Hypothalamus (tissue), 51 donors: ENCODE measurements at places on chromosomes 3 and 15.
A peak's percentile ranks its signal among the peaks of the same experiment; 100 is the strongest.

GRCh38 chr3:61848885-61849284 lies 287.5 kb downstream of the PTPRG start:
- no peak for DNase-seq

DNA sequence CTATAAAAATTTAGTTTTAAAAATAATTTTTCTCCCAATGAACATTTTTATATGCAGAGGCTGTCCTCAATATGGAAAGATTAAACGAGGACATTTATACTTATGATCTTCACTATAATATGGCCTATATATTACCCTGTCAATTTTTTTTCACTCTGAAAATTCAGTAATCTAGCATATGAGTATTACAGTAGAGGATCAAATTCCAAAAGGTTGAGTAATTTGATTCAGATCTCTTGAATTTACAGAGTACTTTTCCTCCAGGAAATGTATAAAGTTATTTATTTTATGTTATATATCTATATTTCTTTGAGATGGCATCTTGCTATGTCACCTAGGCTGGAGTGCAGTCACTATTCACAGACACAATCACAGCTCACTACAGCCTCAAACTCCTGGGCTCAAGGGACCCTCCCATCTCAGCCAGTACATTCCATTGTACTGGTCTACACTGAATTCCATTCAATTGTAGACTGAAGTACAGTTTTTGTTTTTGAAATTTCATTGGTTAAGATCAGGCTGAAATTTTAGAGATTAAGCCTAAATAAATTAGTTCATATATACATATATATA lies 16.3 kb upstream of the TRPM7 start:
- DNase-seq, result no peak

DNA sequence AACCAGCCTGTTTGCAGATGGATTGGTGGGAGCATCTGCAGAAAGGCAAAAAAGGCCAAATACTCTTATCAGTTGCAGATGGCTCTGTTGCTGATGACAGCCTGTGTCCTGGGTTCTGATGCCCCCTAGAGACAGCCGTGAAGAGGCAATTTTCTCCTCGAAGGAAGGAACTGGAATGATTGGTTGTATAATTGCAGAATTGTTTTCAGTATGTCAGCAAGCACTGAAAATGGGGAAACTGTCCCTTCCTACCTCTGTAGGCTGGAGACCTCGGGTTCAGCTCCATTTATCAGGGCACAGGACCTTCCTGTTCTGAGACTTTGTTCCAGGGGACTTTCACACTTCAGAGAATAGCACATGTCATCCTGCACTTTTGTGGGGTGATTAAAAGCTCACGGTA lies 103.0 kb downstream of the PGPEP1L start:
- peak; percentile 26 for DNase-seq

DNA sequence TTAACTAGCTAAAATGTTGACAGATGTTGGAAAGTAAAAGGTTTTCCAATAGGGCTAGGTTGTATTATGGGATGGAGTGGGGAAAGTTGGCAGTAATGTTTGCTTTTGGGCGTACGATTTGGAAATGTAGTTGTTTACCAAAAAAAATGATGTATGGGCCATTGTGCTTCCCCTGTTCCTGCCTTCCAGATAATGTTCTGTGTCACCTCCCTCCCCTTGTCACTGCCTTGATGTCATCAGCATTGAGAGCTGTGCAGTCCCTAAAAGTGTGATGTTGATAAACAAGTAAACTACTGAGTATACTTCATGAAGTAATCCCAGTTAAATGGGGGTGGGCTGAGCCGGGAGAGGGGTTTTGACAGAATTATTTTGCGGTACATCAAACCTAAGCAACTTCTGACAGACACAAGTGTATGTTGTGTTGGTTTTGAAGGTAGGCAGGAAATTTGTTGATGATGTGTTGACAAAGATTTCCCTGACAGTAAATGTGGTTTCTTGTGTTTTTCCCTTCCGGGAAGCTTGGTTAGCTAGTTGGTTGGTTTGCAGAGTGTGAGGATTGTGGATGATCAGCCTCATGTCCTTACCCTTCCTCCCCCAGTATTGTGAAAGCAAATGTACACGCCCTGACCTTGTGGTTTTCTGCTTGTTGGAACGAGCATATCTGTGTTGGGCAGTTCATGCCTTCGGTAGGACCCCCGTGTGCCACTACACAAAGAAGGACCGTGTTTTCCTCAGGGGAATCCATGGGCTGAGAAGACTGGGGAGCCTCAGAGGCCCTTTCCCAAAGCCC lies 87.3 kb downstream of the PGPEP1L start:
- DNase-seq, result no peak

GRCh38 chr3:10950476-10951294 lies 41.9 kb upstream of the SLC6A1 start:
- no peak for DNase-seq

GRCh38 chr3:69855436-69856162 lies 116.3 kb downstream of the MITF start:
- no peak for DNase-seq

DNA sequence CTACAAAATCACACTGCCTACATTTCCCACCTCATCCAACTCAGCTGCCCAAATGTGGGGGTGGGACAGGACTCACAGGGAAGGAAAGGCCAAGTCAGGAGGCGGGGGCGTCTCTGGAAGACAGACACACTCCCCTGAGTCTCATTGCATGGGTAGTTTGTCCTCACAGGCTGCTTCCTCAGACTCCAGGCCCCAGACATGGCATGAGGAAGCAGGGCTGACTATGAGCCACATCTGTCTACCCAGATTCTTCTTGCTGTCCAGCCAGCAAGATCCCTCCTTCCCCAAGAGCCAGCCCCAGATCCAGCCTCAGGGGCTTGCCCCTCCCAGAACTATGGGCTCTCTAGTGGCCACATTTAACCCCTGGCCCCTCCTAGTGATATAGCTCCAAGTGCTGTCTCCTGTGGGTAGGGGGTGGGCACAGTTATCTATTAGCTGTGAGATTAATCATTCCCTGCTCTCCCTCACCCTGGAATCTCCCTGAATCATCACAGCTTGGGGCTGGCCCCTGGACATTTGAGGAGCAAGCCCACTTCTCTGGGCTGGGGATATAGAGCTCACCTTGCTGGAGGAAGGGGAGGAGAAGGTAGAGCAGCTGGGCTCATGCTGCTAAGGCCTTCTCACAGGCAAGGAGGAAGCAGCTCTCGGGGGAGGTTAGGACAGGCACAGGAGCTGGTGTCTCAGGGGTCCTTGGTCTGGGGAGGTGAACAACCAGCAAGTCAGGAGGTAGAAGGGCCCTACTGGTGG lies 2.1 kb upstream of the CCDC33 start:
- DNase-seq, result no peak

- no peak for DNase-seq
These were observed 17.5 kb downstream of the ABCF3 start for GRCh38 chr3:184203526-184203925.

DNA sequence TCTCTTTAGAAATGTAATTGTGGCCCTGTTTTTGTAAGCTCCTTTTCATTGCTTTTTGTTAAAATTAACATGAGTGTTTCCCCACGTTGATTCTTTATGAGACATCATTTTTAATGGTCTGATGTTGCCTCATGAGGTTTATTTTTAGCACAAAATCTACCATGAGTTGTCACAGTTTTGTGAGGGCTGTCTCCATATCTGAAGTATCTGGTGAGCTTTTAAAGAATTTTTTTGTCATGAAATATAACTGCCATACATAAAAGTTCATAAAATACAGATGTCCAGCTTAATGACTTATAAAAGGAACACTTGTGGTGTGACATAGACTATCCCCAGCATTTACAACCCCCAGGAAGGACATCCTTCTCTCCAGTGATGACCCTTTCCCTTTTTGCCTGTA lies 34.3 kb upstream of the CEMIP start:
- DNase-seq, result no peak

GRCh38 chr15:56815247-56815646 lies 81.9 kb upstream of the ZNF280D start:
- no peak for DNase-seq

- peak; percentile 31 for DNase-seq
These were observed 9.9 kb upstream of the LEKR1 start for GRCh38 chr3:156816091-156816793.

- DNase-seq, result no peak
These were observed 594 bp upstream of the ICE2 start for GRCh38 chr15:60479361-60480110.
